Caco-2 (cell line): ENCODE measurements at places on chromosomes 6 and 20.

DNA sequence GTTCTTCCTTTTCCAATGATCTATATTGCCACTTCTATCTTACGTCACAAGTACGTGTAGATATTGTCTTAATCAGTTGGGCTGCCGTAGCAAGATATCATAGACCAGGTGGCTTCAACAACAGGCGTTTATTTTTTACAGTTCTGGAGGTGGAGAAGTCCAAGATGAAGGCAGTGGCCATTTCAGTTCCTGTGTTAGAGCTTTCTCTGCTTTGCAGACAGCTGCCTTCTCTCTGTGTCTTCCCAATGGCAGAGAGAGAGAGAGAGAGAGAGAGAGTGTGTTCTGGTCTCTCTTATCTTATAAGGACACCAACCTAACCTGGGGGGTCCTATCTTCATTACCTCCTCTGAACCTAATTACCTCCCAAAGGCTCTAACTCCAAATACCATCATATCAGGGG is 8.3 kb downstream of the HSF2 start:
- no peak for DNase-seq

DNA sequence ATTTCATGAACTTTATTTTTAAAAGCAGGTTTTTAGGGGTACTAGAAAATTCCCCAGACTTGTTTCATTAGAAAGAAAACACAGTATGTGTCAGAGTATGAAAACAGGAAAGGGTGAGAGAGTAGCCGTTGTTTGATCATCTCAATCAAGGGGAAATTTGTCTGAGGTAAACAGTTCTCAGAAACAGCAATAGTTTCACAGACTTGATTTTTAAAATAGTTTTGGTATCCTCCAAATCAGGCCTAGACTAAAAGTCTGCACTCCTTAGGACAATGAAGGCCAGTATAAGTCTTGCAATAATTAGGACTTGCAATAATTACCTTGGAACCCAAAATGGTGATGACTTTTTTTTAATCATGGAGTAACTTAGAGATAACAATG is 176.6 kb upstream of the TAB2 start:
- no peak for DNase-seq

- peak; percentile 29 for DNase-seq
Measured at GRCh38 chr20:61169874-61170273, 82.2 kb upstream of the CDH4 start.

- DNase-seq: no peak
Measured at GRCh38 chr6:110529355-110529754, 52.9 kb upstream of the SLC22A16 start.

DNA sequence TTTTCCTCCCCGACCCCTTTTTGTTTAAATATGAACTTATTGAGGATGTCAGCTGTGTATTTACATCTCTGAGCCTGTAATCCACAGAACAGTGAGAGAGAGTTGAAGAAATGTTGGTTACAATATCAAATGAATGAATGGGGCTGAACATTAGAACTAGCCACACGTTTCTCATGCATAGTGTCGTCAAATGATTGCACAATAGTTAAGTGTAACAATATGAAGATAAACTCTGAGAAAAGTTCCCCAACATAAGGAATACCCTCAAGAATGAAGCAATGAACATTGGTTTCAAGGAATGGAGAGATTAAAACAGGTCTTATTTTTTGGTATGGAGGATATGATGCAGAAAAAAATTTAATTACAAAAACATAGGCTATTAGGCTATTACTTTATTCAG is 100.5 kb upstream of the DTNBP1 start:
- no peak for DNase-seq

DNA sequence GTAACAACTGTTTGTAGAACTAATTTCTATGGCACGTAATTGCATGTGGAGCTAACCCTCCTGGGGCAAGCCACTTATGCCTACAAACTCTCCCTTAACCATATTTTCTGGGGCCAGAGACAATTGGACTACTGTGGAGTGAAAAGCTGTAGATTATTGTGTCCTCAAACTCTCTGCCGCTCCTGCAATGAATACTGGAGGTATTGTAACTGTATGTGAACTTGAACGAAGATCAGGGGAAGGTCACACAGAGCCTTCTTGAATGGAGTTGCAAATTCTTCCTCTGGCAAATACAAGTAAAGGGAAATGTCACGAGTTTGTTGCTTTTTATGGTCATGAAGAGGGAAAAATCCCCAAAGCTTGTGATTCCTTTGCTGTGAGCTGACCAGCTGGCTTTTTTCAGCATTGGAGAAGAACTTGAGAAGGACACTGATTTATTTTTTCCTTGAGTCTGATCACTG is 18.2 kb downstream of the AKAP12 start:
- DNase-seq: no peak

DNA sequence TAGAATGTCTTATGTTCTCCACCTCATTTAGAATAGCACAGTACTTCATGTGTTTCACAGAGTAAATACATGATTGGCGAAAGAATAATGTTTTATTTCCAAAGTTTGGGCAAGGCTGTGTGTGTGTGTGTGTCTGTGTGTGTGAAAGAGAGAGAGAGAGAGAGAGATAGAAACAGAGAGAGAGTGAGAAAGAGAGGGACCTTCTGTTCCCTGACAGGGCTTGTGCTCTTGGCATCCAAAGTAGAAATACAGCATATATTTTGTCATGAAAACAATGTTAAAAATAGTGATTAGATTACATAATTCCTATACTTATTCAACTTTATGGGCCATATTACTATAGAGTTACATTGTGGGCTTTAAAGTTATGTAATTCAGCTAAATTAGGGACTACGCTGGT is 201.2 kb downstream of the KIF6 start:
- no peak for DNase-seq

DNA sequence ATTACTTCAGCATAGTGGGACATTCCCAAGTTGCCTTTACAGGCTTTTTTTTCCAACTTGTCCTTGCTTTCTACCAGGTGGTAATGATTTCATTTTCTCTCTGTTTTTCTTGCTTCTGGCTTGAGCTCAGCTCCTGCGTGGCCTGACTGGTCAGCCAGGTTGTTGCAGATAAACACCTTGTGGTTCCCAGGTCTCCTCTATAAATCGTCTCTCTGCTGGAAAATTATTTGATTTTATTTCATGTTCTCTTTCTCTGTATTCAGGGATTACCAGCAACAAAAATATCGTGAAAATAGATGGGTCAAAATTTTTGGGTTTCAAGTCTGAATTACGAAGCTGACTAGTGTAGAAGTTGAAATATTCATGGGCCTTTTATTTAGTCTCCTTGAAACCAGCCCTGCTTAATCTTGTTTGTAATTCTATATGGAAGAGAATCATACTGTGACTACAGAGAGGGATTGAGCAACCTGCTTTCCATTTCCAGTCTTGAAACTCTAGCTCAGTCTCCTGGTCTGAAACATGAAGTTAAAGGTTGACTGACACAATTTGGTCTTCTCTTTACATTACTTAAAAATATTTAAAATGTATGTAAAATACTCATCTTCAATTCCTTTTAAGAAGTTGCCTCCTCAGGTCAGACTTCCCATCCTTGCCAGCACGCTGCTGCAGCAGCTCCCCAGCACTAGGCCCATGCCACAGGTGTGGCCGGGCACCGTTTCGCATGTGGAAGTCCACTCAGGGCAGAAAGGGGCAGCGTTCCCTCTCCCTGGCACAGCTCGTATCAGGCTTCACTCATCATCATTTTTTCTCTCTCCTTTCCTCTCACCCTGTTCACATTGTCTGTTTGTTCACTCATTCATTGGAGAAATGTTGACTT is 7.1 kb downstream of the DUSP22 start:
- no peak for DNase-seq

GRCh38 chr6:132812255-132812732 is 2.1 kb upstream of the RPS12 start:
- no peak for DNase-seq

- no peak for DNase-seq
Measured at GRCh38 chr6:129236001-129236517, 353.1 kb downstream of the LAMA2 start.

DNA sequence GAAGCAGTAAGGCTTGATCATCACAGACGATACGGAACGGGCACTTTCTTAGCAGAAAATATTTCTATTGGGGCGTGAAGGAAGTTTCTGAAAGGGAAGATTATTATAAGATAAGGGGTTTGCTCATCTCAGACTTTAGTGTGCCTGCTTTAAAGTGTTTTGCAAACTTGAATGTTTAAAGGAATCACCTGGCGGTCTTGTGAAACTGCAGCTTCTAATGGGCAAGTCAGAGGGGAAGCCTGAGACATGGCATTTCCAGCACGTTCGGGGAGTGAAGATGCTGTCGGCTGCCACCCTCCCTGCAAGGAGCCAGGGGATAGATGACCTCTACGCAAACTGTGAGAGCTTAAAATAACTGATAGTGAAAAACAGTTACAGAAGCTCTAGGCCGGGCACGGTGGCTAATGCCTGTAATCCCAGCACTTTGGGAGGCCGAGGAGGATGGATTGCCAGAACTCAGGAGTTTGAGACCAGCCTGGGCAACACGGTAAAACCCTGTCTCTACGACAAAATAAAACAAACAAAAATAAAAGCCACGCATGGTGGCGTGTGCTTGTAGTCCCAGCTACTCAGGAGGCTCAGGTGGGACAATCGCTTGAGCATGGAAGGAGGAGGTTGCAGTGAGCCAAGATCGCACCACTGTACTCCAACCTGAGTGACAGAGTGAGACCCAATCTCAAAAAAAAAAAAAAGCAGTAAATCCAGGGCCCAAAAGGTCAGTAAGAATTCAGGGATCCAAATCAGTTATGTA is 2.3 kb upstream of the KIF16B start:
- DNase-seq: no peak

DNA sequence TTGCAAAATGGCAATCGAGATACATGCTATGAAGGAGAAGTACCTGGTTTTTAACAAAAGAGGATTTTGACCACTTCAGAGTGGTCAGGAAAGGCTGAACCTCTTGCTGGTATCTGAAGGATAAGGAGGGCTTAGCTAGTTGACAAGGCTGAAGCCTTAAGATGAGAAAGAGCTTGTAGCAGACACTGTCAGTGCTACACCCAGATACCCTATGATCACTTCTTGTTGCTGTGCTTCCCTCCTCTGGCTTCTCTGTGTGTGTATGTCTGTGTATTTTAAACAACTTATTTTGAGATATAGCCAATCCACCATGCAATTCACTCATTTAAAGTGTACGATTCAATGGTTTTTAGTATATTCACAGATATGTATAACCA is 38.9 kb upstream of the TGM2 start:
- no peak for DNase-seq

DNA sequence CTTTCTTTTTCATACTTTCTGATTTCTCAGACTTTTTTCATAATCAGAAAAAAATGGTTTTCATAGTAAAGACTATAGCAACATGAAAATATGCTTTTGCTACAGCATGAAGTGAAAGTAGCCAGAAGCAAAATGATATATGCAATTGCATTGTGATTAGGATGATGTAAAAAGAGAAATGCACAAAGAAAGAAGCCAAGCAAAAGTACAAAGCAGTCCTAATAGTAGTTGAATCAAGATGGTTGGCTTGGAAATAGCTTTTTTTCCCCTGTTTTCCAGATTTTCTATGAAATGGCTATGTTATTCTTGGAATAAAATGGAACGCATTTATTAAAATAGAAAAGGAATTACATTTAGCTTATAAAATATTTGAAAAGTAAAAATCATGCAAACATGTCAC is 77.3 kb downstream of the SEL1L2 start:
- no peak for DNase-seq

DNA sequence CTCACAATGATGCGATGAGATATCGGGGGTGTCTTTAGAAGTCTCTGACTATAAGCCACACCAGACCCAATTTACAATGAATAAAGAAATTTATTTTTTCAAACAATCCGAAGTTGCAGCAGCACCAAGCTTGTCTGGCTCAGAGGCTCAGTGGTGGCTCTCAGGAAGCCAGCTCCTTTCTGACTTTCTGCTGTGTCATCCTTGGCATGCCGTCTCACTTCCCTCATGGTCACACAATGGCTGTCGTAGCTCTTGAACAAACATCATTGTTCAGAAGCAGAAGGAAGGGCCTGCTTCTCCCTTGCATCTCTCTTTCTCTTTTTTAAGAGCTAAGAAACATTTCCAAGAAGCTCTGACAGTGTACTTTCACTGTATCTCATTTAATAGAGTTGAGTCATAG is 299.0 kb downstream of the DOK5 start:
- no peak for DNase-seq

GRCh38 chr6:148888856-148889255 is 142.0 kb downstream of the UST start:
- DNase-seq: no peak

GRCh38 chr20:57315976-57316480 is 13.6 kb upstream of the SPO11 start:
- DNase-seq: no peak
